ENCODE measurements at places on chromosomes 5 and 9.

GRCh38 chr5:179245031-179245430, 100.2 kb downstream of the ADAMTS2 start:
- no peak for DNase-seq

DNA sequence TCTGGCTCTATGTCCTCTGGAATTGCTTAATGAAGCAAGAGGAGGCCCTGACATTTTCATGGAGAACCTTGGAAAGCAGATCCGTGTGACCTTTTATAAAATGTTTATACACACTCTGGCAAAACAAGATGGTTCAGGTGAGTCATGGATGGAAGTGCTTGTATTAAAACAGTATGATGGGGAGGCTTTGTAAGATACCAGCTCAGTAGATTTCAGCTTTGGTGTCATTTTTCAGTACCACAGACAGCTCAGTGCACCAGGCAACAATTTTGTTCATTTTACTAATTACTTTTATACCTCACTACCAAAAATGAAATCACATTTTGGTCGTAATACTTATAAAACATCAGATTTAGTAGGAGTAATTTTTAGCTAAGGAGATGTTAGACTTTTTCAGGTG, 5.2 kb downstream of the KCNN2 start:
- no peak for DNase-seq

- no peak for DNase-seq
Observed at GRCh38 chr9:136950656-136951276, 1.3 kb upstream of the LCN12 start.

GRCh38 chr9:126159430-126160060, 167.1 kb upstream of the MVB12B start:
- no peak for DNase-seq

GRCh38 chr5:97182571-97183099, 412 bp downstream of the RIOK2 start:
- no peak for DNase-seq

DNA sequence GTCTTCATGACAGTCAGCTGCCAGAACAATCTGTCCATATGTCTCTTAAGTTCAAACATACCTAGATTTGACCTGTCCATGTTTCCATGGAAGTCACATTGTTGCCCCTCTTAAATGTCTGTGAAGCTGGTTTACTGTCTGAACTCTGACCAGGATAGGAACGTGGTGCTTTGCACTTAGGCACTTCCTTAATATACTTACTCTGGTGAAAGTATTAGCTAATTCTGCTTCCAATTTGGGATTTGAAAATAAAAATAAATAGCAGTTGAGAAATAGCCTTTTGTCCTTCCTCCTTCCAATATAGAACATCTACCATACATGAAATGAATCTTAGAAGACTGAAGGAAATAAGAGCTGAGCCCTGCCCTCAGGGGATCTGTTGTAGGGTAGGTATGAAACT, 524.5 kb upstream of the CLINT1 start:
- no peak for DNase-seq

DNA sequence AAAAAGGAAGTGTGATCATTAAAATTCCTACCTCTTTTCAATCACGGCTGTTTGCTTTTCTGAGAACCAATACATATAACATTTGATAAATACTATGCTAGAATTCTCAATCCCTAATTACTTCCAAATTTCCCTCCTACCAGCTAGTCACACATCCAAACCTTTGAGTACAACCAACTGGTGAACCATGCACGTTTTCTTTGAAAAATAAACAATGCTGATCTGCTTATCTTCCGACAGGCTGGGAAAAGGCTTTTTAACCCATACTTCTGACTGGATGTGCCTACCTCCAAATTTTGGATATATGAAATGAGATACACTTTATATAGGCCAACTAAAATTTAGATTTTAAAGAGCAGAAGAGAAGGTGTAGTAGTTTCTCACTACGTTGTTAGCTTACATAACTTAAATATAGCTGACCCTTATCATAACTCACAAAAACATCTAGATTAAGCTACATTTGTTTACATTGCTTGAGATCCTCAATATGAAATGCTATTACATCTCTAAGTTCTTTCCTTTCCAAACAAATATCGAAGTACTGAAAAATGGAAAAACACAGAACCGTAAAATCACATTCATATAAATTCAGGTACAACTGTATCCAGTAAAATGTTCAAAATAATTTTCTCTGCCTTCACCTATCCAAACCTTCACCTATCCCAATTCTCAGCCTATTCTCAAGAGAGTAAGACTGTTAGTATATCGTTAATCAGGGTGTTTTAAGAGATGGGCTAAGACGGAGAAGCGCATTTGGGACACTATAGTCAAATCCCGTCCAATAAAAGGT, 2.1 kb downstream of the NR3C1 start:
- DNase-seq: no peak

- DNase-seq: no peak
Observed at GRCh38 chr5:81949462-81949861, 22.4 kb upstream of the ATG10 start.

DNA sequence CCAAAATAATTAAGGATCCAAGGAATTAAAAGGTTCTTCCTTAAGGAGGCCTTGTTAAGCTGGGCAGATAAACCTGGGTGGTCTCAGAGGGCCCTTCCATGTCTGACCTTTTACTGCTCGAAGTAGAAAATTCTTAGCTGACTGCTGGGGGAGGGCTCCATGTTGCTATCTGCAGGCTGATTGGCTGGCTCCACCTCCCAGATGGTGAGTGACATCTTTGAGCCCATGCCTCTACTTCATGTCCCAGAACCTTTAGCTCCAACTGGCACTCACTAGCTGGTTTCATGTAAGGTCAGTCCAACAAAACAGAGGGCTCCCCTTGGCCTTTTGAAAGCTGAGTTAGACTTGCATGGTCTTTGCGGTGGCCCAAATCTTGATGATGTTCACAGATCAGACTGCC, 188.2 kb downstream of the PAX5 start:
- no peak for DNase-seq

DNA sequence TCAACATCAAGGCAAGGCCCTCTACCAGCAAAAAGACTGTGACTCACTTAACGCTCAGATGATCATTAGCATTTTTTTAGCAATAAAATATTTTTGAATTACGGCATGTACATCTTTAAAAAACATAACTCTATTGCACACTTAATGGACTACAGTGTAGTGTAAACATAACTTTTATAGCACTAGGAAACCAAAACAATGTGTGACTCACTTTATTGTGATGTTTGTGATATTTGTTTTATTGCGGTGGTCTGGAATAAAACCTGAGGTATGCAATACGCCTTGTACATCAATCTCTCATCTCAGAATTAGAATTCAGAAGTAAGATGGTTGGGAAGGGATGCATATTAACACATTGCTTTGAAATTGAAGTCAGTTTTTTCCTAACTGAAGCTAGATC, 106.9 kb upstream of the PTCH1 start:
- no peak for DNase-seq
